ENCODE measurements at places on chromosomes 7 and 10.

DNA sequence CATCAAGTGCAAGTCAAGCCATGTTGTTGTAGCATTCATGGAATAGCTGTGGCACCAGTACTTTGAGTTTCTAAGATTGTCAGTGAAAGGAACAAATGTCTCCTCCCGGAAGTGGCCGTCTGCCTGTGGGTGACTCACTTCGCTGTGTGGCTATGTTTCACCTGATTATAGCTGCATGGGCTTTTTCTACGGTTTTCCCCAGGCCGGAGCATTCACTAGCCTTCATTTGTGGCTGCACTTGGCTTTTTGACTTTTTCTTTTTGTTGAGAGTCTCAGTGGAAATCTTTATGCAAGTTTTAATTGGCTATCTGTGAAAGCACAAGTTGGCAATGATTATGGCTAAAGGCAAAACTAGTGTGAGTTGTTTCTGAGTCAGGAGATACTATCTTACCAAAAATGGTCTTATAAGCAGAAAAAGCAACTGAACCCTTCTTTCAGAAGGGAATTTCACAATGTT, 35.0 kb downstream of the SRI start:
- DNase-seq = no peak

DNA sequence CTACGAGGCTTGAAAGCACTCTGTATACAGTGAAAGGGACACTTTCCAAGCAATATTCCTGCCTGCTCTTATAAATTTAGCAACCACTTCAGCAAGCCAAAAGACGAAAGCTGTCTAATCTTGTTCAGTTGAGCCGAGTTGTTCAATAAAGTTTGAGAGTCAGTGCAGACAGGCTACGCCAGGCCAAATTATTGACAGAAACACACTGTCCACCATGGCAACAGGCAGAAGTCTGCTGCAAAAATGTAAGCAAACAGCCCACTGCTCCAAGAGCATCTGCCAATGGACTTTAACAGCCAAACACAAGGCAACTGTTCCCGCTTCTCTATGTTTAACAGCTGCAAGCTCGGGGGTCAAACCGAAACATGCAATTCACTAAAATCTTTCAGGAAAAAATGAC, 85.7 kb downstream of the GLI3 start:
- DNase-seq = peak; percentile 80

DNA sequence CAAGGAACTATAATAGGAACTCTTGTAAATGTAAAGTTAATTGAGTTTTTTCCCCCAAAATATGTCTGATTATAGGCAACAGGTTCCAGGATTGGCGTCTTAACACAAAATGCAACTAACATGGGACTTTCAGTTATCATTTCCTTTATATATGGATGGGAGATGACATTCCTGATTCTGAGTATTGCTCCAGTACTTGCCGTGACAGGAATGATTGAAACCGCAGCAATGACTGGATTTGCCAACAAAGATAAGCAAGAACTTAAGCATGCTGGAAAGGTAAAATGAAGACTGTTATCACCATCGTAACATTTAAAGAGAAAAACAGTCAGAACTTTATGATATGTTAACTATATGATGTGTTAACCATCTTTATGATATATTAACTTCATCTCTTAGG, 63.7 kb downstream of the SP8 start:
- no peak for DNase-seq

GRCh38 chr10:96664563-96664962, 55.8 kb downstream of the PIK3AP1 start:
- no peak for DNase-seq

GRCh38 chr10:42475168-42476098, 162.9 kb downstream of the ZNF33B start:
- peak; percentile 57 for DNase-seq

GRCh38 chr7:124263232-124263827, 230.5 kb upstream of the TMEM229A start:
- no peak for DNase-seq

GRCh38 chr7:101378751-101379174, 16.1 kb downstream of the COL26A1 start:
- DNase-seq = peak; percentile 53

DNA sequence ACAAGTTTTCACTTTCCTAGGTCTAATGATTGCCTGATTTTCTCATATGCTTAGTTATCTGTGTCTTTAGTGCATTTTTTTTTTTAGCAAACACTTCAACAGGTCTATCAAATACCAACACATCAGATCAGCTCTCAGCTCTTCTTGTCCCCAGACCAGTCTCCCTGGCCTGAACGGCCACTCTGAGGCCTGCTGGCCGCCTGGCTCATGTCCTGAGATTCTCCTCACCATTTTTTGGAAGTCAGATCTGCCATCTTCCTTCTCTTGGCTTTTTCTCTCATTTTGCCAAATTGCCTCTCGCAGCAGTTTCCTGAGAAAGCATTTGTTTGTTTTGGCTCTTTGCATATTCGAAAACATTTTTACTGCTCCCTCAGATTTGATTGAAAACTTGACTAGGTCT, 29.3 kb downstream of the PPP2R2D start:
- no peak for DNase-seq

DNA sequence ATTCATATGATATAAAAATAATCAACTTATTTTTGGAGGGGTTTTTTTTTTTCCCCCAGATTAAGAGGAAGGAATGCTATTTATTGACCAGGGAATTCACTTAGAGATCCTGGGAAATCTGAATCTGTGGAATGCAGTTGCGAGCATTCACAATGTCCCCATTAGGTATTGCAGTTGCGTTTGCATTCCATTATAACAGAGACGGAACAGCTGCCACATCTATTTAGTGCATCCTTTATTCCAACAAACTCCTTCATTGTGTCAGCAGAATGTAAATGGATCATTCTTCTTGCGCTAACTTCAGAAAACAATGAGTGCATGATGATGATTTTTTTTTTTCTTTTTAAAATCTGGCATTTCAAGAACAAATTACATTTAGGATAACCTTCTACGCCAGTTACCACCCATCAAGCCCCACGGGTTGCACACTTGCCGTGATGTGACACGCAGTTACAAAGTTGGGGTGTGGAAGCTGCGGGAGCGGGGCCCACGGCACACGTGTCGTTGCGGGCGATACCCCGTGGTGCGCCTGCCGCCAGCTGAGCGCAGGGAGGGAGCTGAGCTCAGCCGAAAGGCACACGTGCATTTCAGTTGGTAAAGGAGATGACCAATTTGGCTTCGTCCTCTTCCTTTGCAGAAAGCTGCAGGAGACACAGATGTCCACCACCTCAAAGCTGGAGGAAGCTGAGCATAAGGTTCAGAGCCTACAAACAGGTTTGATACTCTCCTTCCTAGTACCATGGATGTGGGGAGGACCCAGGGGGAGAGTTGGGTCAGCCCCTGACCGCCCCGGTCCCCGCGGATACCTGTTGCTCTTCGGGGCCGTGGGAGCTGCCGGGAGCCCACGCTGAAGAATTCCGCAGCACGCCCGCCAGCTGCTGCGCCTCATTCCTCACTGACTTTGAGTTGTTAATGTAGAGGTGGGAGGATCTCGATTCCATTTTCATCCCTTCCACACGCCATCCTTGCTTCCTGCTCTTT, 175.3 kb upstream of the SH2B2 start:
- DNase-seq = no peak

DNA sequence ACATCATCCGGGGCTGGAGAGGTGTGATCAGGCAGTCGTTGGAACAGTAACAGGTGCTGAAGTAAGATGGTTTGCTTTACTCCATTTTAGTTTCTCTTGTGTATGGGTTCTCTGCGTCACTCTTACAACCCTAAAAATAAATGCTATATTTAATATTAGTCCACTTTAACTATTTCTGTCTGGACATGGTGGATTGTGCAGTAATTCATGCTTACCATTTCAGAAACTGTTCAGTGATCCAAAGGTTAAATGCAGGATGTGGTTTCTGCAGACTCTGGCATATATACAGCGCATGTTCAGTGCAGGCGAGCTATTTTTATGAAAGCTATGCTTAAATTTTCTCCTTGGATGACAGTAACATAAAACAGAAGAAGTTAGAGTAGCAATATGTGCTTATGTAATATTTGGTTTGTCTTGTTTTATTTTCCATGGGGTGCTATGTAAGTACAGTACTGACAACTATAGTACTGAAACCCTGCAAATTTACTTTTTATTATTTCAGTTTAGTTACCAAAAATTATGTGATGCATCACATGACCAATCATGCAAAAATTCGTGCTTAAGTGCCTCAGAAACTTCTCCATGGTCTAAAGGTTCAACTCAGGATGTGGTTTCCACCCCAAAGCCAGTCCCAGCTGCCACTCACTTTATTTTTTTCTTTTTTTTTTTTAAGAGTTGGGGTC, 46.6 kb upstream of the GRID1 start:
- no peak for DNase-seq

DNA sequence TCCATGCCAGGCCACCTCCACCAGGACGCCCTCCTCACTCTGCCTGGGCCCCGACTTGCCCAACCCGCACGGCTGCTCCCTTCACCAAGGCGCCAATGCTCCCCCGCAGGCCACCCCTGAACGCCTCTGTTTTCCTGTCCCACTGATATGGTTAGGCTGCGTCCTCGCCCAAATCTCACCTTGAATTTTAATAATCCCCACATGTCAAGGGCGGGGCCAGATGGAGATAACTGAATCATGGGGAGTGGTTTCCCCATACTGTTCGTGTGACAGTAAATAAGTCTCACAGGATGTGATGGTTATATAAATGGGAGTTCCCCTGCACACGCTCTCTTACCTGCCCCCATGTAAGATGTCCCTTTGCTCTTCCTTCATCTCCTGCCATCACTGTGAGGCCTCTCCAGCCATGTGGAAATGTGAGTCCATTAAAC, 29.8 kb downstream of the RSU1 start:
- no peak for DNase-seq

DNA sequence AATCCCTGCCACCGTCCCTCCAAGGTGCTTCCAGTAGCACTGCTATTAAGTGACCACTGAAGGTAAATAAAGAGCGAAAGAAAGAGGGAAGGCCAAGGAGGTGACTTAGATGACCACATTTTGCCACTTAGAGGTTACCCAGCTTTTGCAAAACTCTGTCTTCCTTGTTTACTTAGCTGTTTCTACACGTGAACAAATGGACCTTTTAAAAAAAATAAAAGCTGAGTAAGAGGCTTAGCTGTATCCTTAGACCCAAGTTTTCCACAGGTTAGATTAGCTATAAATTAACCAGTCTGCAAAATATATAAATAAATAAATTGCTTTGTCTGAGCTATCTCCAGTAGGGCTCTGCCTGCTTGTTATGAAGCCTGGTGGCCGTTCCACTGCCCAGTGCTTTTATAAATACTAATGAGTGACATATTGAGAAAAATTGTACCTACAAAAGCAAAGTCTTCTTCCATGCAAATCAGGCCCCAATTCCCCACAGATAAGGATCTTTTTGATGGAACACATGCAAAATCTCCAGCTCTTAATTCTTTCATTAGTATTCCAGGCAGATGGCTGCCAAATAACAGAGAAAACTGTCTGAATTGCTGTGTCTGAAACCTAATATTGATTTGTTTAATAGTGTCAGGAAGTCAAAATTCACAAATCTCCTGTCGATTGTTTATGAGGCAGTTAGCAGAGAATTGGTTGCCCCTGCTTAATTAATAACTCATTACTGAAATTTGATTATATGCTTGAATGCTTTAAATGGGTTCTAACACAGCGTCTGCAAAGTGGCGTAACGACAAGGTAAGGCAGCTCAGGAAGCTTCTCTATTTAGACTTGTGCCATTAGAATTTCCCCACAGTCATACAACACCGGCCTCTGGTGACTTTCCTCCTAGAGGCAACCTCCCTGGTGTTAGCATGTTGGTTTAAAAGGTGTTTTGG, 176.7 kb downstream of the EMX2 start:
- no peak for DNase-seq

GRCh38 chr10:113124724-113125123, 174.7 kb downstream of the TCF7L2 start:
- no peak for DNase-seq

DNA sequence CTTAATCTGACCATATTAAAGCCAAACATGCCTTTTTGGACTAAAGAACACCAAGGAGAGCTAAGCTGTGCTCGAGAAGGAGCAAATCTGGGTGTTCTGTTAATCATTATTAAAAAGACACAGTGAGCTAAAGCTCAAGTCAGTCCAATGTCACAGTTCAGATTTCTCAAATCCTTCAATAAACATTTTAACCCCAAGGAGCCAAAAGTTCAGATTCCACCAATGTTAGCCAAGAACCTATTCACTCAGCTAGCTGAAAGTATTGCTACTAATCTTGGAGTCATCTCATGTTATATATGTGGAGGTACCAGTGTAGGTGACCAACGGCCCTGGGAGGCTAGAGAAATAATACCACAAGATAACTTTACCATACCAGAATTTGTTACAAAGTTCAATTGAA, 14.5 kb upstream of the ZNF33B start:
- DNase-seq = no peak

GRCh38 chr7:13989949-13990305, 461 bp upstream of the ETV1 start:
- no peak for DNase-seq

DNA sequence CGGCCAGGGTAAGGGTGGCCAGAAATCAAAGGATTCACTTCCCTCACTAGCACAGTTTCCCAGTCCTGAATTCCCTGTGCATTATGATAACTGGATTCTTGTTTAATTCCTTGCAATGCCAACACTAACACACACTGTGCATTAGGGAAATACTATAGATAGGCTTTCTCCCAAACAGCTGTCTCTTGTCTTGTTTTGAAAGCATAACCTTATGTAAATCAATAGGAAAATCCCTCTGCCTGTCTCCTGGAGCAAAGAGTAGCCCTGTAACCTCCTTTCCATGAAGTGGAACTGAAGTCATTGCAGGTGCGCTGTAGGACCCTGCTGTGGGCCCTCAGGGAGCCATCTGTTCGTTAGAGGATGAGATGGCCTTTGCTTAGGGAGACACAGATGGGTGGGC, 82.8 kb upstream of the FAM171A1 start:
- no peak for DNase-seq

DNA sequence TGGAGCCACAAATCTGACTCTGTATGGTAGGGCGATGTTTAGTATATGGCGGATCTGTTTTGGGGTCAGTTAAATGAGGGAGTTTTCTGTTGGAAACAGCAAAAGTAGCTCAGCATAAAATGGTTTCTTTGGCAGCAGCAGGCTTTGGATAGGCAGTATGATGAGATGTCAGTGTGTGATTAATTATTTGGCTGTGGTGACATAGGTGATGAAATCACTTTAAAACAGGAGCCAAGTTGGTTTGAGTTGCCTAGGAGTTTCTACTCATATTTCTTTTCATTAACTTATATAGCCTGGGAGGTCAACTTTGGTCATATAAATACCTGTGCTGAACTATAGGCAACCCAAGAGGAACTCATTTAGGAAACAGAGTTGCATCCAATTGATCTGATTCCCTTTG, 291.2 kb downstream of the LRMDA start:
- no peak for DNase-seq

GRCh38 chr7:114413761-114414155, 857 bp upstream of the FOXP2 start:
- DNase-seq = no peak

DNA sequence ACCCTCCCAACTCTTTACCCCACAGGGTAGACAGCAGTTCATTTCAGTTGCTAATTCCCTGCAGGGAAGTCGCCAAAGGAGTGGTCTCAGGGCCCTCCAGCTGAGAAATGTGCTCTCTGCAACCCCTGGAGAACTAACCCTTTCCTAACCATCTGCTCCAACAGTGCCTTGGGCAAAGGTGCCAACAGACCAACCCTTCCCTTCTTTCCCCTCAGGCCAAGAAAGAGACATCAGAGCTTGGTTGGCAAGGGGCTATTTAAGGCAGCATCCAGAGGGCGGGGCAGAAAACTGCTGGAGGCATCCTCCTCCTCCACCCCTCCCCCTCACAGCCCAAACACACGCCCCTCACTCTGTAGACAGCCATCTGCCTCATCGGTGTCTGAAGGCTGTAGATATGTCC, 1.7 kb downstream of the SORBS1 start:
- no peak for DNase-seq
